ENCODE measurements at places on chromosomes 13 and 19.
A peak's percentile ranks its signal among the peaks of the same experiment; 100 is the strongest.

DNA sequence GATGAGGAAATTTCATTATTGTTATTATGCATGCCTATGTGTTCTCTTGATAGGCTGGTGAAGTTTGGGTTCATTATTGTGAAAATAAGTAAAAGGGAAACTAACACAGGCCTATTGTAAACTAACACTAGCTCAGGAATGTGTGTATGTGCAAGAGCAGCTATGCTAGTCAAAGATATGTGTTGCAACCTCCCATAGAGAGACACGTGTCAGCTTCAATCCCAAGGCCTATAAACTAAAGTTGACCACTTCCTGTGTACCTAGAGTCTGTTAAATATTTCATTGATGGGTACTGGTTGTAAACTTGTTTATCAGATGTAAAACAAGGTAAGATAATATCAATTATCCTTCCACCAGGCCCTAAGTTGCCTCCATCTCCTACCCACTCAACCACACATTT, 44.7 kb upstream of the ZNF30 start:
- DNase-seq, result no peak

DNA sequence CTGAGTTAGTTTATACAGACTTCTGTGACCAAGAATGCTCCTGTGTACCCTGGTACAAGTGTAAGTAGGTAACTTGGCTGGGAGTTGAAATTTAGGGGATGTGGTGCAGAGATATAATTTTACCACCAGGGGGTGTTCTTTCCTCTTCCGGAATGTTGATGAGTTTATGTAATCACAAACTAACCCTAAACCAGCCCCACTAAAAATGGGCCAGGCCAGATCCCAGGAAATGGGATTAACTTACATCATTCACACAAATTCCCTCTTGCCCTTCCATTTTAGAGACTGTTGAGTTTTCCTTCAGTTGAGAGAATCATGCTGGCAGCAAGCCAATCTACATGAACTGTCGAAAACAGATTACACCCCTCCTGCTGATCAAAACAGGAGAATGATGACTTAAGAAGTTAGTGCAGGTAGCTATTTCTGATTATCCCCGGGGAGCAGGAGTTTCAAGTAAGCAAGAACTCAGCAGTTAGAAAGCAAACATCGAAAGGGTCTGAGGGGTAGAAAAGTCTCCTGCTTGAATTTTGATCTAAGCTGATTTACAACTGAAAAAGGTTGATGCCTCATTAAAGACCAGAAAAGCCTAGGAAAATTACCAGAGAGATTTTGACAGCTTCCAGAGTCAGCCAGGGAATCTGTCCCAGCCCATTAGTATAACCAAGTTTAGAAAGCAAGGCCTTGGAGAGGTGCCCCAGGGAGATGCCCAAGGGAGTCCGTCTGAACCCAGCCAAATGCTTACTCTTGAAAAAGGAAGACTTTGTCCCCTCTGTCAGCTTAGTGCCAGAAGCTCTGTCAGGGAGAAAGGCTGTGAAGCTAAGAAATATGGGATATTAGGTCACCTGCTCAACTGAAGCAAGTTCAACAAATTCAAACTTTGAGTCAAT, 32.3 kb upstream of the MED4 start:
- DNase-seq, result peak; percentile 68

- no peak for DNase-seq
These were observed 904 bp upstream of the SIGLEC9 start for GRCh38 chr19:51123802-51124201.

DNA sequence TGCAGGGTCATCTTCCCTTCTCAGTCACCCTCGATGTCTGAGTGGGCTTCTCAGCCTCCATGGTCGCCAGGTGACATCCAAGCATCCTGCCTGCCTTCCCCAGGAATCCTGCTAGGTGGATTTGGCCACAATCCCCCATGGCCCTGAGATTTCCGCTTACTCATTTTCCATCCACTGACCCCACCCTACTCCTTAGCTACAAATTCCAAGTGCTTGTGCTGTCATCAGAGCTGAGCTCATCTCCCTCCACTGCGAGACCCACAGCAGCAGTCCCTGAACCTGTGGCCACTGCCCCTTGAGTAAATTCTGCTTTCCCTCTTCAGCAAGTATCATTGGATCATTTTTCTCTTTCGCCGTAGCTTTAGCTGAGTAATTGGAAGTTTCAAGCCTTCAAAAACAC, 90.5 kb upstream of the ANKRD10 start:
- DNase-seq, result no peak

Measured in activated CD4-positive, alpha-beta T cell treated with anti-CD3 and anti-CD28 coated beads, Interleukin-10, Interleukin-2, amounts not matched to agents 100 ng/mL and 50 ng/mL, durations not matched to agents 16 hours and 8 hours (primary cell).